ENCODE measurements at places on chromosomes 6 and 20.

- DNase-seq: peak; percentile 67
These were observed 5.5 kb downstream of the MDGA1 start for GRCh38 chr6:37691904-37692806.

- DNase-seq: no peak
These were observed 8.0 kb downstream of the MMUT start for GRCh38 chr6:49454787-49455709.

DNA sequence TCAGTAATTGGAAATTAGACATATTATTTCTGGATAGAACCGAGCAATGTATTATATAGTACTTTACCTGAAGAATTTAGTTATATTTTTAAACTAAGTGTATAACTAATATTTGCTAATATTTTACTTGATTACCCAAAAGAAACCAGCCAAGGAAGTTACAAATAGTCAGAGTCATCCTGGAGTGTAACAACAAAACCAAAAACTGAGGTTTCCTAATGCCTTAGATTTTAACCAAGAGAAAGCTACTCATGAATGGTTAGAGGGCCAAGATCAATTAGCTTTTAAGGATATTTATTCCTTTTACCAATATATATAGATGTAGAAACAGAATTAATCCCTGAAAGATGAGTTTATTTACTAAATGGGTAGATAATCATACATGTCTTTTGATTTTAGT lies 26.0 kb downstream of the TAB2 start:
- DNase-seq: no peak

DNA sequence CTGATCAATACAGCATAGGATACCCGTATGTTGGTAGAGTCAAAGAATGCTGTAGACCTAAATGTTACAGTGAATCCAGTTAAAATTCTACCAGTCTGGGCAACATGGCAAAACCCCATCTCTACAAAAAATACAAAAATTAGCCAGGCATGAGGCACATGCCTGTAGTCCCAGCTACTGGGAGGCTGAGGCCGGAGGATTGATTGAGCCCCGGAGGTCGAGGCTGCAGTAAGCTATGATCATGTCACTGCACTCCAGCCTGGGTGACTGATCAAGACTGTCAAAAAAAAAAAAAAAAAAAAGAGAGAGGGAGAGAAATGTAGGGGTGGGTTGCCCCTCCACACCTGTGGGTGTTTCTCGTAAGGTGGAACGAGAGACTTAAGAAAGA lies 167.5 kb downstream of the SLC16A10 start:
- no peak for DNase-seq

- no peak for DNase-seq
These were observed 89.2 kb upstream of the EXOC2 start for GRCh38 chr6:782141-782540.

GRCh38 chr6:54846857-54847674 lies 495 bp downstream of the FAM83B start:
- no peak for DNase-seq

- DNase-seq: no peak
These were observed 110.6 kb downstream of the TRDN start for GRCh38 chr6:123526128-123526527.

- DNase-seq: no peak
These were observed 991 bp downstream of the UQCC2 start for GRCh38 chr6:33710296-33711121.

- DNase-seq: no peak
These were observed 38.2 kb upstream of the FRMD1 start for GRCh38 chr6:168116975-168117899.

GRCh38 chr6:32424589-32425300 lies 14.9 kb upstream of the HLA-DRA start:
- DNase-seq: no peak

GRCh38 chr6:111623046-111623718 lies 17.5 kb upstream of the TRAF3IP2 start:
- no peak for DNase-seq

DNA sequence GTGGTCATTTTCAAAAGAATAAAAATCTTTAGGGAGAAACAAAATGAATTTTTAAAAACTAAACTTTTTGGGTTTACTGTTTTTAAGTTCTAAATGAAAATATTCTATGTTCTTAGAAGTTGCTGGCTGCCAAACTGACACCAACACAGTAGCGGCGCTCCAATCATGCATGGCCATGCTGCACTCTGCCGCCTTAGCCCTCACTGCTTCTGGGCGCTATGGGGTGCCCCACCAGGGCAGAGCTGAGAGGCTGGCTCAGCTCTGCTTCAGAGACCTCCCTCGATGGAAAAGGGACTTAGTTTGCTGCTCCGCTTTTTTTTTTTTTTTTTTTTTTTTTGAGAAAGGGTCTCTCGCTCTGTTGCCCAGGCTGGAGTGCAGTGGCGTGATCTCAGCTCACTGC lies 20.9 kb downstream of the EZR start:
- DNase-seq: no peak

DNA sequence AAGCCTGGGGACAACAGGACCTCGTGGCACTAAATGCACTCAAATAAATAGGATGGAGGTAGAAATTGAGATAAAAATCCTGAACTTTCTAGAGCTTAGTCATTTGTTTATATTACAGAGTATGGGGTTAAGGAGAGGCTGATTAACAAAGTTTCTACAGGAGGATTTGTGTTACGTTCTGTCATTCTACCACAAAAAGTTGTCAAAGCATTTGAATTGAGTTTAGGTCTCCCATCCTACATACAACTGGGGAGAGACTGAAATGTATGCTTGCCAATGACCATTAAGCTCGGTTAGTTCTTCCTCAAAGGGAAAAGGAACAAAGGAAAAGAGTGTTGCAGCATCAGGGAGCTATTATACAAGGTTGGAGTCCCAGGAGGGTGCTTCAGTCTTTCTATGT lies 597.9 kb downstream of the COL12A1 start:
- no peak for DNase-seq

GRCh38 chr6:37005061-37005810 lies at the start of gene FGD2:
Gene FGD2 (plus strand): TSS chr6:37005655. CDS start chr6:37005818, 163 bp downstream.
- DNase-seq: no peak

- DNase-seq: no peak
These were observed at the start of gene BTBD3 for GRCh38 chr20:11917663-11918062. Gene BTBD3 (plus strand): TSS chr20:11917893. CDS start chr20:11918276, 383 bp downstream.

DNA sequence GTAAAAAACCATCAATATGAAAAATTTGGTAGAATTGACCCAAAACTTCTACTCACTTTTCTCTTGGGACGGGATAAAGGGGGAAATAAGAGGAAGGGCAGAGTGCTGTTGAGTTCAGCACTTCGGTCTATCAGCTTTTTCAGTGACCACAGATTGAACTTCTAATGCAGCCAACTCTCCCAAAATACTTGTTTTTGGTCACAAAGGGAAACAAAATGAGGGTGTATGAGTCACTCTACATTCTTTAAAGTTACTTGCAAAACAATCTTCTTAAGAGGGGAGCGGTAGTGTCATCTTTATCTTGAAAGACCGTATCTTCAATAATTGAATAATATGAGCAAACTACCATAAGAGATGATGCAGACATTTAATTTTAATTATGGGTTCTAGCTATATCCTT lies 661.3 kb downstream of the CD109 start:
- no peak for DNase-seq

- DNase-seq: no peak
These were observed 438.4 kb upstream of the SPTLC3 start for GRCh38 chr20:12570371-12570770.
